ENCODE measurements at places on chromosomes 3 and 15. TPM values are rescaled to one million over a fixed set of nuclear protein-coding genes. Genes with fewer than 3 reads are reported as not detected.

SLC9C1 gene
- total RNA-seq = 0.94 TPM

ZNF662 gene
- 19.0 TPM for total RNA-seq

DGKG gene
- total RNA-seq = 2.1 TPM

PRTG gene
- 4.9 TPM for total RNA-seq

OIP5 gene
- total RNA-seq = 0.40 TPM

ALG1L2 gene
- 1.1 TPM for total RNA-seq

FBXL2 gene
- 22.4 TPM for total RNA-seq

- DNase-seq = no peak
Measured at GRCh38 chr3:82011336-82011735, 249.9 kb upstream of the GBE1 start.

- DNase-seq = no peak
Measured at GRCh38 chr3:117059956-117060270, 350.3 kb downstream of the TUSC7 start.

- DNase-seq = no peak
Measured at GRCh38 chr15:49467746-49468480, 44.9 kb downstream of the FGF7 start.

DNA sequence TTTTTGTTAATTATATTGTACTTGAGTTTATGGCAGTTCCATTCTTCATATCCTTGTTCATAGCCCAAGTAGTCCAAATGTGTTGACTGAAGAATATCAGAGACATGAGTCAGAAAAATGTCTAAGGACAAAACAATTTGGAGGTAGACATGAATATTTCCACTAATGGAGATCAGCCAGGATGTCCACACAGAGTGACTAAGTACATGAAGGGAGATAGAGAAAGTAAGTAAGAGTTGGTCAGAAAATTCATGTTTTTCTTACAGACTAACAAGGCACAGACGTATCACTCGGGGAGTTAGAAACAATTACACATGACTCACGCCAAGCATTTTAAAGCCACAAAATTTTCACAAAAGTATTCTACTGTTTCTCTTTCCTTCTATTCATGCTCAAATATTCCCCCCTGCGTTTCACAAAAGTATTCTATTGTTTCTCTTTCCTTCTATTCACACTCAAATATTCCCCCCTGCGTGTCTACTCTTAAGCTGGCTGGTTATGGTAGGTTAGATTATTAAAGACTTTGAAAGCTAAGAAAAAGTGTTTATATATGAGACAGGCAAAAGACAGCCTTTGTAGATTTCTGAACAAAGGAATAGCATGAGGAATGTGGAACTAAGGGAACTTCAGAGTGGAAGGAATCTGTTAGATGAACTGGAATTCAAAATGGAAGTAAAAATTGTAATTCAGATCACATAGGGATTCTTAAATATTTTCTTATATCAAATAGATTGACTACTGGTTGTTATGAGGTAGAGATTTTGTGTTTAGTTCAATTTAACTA is 648.7 kb upstream of the CCDC54 start:
- no peak for DNase-seq

GRCh38 chr3:23161896-23162570 is 41.1 kb upstream of the UBE2E2 start:
- no peak for DNase-seq

DNA sequence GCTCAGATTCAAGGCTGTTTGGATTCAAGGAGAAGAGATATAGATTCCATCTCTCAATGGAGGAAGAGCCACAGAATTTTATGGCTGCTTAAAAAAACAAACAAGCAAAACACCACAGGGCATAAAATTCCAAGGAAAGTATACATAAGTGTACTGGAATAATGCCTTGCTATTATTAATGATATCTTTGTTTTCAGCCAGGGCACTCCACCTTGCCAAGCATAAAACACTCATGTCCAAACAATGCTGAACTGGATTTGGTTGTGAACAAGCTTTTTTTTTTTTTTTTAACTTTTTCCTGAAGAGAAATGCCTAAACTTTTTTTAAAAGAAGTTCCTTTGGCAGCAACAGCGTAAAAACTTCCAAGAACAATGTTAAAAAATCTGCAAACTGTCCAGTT is 4.8 kb upstream of the CLSTN2 start:
- DNase-seq = no peak

DNA sequence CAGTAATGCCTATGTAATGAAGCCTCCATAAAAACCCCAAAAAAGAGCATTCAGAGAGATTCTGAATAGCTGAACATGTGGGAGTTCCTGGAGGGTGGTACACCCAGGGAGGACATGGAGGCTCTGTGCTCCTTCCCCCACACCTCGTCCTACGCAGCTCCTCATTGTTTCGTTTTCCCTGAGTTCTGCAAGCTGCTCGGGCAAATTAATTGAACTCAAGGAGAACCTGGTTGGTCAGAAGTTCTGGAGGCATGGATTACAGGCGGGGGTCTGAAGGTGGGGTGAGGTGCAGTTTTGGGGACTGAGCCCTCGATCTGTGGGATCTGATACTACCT is 142.2 kb downstream of the MYO9A start:
- DNase-seq = no peak

- DNase-seq = no peak
Measured at GRCh38 chr3:120274739-120275167, 10.3 kb downstream of the GPR156 start.

All from sciatic nerve (tissue), 2 donors.